ENCODE measurements at places on chromosomes 1 and 21.

- DNase-seq, result no peak
Measured at GRCh38 chr1:59516881-59517280, 220.0 kb downstream of the FGGY start.

DNA sequence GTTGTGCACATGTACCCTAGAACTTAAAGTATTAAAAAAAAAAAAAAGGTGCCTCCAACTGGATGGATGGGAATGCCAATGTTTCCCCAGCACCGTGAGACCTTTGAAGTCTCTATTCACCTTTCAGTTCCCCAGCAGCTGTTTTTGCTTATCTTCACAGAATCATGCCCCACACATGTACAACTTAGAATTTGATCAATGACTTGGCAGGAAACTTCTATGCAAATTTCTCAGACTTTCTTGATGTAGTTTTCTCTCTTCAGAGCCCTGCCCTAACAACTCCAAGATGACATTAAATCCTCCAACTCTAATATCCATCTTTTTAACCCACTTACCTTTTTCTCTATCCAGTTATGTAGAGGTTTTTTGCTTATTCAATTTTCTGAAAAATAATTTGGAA, 144.3 kb downstream of the PLPPR5 start:
- no peak for DNase-seq

DNA sequence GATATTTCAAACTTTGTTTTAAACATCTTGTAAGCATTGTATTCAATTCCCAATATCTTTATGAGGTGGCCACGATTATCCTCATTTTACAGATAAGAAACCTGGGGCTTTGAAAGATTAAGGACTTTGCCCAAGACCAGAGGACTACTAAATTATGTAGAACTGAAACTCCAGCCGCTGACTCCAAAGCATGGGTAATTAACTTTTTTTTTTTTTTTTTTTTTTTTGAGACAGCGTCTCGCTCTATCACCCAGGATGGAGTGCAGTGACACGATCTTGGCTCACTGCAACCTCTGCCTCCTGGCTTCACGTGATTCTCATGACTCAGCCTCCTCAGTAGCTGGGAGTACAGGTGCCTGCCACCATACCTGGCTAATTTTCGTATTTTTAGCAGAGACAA, 68.7 kb downstream of the ALG14 start:
- no peak for DNase-seq

DNA sequence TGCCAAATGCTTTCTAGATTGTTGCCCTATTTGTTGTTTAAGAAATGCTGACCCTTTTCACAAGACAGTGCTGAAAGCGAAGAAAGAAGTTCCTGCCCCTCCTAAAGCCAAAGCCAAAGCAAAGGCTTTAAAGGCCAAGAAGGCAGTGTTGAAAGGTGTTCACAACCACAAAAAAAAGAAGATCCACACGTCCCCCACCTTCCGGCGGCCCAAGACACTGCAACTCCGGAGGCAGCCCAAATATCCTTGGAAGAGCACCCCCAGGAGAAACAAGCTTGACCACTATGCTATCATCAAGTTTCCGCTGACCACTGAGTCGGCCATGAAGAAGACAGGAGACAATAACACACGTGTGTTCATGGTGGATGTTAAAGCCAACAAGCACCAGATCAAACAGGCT, 55.7 kb downstream of the PSMG1 start:
- no peak for DNase-seq

DNA sequence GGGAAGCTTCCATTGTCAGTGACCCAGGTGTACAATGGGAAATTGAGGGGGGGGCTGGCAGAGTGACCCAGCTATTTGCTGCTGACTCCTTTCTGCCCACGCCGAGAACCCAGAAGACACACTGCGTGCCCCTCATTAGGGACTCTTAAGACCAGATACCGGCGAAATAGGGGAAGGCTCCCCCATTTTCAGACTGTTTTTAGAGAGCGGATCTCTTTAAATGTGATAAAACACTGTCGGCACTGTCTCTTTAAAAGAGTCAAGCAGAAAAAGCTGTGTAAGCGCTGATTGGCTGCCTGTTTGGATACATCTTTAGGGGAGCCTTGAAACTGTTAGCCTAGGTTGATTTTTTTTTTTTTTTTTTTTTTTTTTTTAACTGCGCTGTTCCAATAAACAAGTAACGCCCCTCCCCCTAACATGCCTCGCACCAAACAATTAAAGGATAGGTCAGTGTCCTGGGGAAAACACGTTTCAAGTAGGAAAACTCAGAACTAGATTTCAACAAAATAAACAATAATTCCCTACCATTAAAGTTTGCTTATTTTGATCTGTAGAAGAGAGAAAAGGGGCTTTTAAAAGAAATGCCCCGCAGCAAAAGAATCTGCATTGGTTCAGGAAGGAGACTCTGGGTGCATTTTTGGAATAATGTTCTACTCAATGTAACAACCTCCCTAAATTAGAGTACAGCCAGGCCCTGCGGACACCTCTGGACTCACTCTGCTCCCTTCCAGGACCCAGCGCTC, 1.4 kb upstream of the SSBP3 start:
- peak; percentile 81 for DNase-seq

DNA sequence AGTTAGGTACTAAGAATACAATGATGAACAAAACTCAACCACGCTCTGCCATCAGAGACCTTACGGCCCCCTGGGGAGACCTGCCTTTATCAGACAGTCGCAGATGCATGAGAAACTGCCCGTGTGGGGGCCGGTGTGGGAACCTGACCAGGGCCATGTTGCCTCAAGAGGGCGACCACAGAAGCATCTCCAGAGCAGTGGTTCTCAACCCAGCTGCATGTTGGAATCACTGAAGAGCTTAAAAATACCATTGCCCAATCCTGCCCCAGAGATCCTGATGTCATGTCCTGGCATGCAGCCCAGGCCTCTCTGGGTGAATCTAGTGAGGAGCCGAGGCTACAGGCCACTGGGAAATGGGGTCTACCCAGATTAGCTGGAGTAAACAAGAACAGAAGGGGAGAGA, 108.7 kb downstream of the PRDM2 start:
- DNase-seq, result no peak

DNA sequence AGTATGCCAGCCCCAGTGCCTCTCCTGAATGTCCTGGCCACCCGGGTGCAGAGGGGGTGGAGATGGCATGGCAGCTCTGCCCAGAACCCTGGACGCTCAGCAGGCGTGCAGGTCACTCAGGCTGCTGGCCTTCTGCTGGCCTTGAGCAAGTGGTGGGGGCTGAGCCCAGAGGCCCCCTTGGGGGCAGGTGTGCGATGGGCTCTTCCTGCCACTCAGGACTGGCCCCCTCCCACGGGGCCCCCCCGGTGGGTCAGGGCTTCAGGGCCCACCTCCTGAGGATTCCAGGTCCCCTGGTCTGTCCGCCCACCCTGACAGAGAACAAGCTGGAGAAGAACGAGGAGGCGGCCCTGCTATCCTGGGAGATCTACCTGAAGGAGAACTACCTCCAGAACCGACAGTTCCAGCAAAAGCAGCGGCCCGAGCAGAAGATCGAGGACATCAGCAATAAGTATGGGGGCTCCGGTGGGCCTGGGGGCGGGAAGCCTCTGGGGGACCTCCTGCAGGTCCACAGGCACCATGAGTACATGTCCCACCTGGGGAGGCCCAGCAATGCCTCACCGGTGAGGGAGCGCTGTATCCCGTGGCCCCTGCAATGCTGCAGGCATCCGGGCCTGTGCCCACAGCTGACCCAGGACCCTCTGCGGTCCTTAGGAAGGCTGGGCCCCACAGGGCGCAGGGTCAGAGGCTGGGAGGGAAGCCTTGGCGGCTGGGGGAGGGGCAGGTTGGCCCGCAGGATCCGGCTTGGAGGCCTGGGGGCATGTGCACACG, 37.0 kb upstream of the LRRC3 start:
- no peak for DNase-seq

- no peak for DNase-seq
Measured at GRCh38 chr1:5680600-5680999, 311.6 kb downstream of the NPHP4 start.

DNA sequence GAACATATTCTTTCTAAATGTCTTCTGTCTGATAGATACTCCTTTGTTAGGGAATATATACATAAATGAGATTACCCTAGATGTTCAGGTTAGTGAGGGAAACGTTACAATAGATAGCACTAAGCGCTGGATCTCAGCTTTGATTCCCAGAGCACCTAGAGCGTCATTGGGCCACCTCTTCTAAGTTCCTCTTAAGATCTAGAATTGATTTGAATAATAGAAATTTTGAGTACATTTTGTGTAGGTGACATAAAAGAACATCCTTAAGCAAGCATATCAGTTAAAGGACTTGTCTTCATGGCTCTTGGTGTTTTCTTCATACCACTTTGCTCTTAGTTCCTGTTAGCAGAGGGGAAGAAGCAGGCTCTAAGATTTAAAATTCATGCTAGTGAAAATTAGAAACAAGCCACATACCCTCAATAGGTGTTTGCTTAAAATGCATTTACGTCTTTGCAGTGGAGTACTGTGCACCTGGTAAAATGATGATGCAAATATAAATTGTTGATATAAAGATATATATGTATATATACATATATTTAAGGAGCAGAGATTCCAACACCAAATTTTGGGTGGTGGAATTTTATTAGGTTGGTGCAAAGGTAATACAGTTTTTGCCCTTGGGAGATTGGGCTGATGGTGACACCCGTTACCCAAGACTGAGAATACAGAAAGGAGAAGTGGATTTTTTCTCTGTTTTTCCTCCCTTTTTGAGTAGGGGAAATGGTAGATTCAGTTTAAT, 47.1 kb downstream of the DYRK1A start:
- DNase-seq, result no peak

DNA sequence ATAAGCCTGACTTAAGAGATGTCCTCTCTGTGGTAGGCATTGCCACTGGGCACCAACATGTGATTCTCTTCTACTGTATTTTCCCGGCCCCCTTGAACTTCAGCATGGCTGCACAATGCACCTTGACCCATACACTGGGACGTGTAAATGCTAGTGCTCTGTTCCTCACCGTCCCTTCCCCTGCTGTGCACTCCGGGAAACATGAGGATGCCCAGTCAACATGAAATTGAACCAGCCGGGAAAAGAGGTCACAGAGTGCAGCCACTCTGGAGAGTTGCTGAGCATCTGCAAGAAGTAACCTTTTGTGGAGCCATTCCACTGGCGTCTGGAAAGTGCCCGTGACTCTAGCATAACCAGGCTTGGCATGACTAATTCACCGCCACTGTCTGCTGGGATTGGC, 646.7 kb downstream of the NPHP4 start:
- DNase-seq, result no peak

GRCh38 chr1:63821091-63822005, 47.5 kb downstream of the ROR1 start:
- no peak for DNase-seq

DNA sequence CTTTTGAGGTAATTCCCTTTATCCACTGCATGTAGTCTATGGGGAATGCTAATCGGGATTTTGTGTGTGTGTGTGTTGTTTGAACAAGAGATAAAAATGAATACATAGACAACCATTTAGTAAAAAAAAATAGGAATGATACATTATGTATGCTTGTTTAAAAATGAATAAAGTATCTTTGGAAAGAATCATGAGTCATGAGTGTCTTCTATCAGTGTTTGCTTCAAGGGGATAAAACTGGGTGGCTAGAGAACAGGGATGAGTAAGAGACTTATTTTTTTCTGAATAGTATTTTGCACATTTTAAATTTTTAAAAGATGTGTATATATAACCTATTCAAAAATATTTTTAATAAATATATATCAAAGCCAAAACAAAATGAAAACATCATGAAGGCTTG, 839.4 kb upstream of the ADGRL4 start:
- no peak for DNase-seq

DNA sequence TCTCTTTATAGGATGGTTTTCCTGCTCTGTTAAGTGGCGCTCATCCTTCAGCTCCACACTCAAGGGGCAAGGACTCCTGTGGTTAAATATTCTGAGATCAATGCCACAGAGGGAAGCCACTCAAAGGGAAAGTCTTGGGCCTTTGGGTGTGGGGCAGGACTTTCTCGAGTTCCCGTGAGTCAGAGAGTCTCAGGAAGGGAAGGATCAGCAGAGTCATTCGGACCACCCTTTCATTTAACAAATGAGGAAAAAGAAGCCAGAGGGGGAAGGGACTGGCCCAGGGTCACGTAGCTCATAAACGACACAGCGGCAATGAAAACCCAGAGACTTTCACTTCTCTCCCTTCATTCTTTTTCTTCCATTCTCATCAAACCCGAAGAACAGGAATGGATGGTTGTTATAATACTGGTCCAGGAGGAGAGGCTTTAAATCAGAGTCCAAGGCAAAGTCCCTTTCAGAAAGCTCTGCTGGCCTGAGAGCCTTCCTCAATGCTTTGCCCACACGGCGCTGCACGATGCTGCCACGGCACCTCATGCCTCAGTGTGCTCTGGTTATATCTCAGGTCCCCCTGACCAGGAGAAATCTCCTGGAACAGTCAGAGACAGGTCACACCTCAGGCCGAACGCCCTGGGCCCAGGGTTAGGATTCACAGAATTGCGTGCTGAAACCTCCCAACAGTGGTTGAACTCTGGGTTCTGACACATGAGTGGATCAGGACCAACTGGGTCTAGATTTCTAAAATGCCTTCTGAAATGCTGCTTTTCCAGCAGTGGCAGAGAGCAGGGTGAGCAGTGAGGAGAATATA, 65.3 kb downstream of the TENT5C start:
- no peak for DNase-seq

GRCh38 chr1:214028649-214029406, 41.1 kb downstream of the PROX1 start:
- no peak for DNase-seq

DNA sequence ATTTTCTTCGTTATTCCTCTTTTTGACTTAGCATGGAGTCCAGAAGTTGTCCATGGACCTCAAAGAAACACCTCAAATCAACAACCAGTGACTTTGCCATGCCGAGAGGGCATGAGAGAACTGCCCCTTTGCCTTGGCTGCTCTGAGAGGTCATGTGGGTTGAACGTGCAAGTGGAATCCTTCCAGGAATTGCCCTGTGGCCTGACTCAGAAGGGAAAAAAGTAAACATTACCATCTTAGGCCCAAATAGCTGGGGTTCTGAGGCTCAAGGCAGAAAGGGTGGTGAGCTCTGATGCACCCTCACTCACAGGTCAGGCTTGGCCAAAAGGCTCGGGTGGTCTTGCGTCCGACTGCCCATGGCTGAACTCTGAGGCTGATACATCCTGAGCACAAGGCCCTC, 15.1 kb downstream of the STUM start:
- no peak for DNase-seq

- DNase-seq, result no peak
Measured at GRCh38 chr1:180854456-180854855, 58.2 kb upstream of the KIAA1614 start.

- DNase-seq, result no peak
Measured at GRCh38 chr1:225651872-225652728, 823 bp downstream of the ENAH start.

- DNase-seq, result peak; percentile 49
Measured at GRCh38 chr21:14482165-14482564, 64.0 kb downstream of the SAMSN1 start.

Measured in CD4-positive, alpha-beta T cell treated with Interleukin-1 beta for 1 hour (primary cell).